ENCODE measurements at places on chromosomes 13 and 19. TPM values are rescaled to one million over a fixed set of nuclear protein-coding genes. Genes with fewer than 3 reads are reported as not detected.

KLK14 gene
- 1.1 TPM for total RNA-seq

ZNF790 gene
- total RNA-seq = 8.6 TPM

ZNF534 gene
- total RNA-seq = 0.23 TPM

- peak within 1 kb of the TSS; percentile 96 for H3K4me3 ChIP-seq
- H3K27ac ChIP-seq = peak within 1 kb of the TSS; percentile 85
- no peaks in the 10 kb centered on the region for H3K27me3 ChIP-seq
- no peaks in the 10 kb centered on the region for H3K36me3 ChIP-seq
- peak; percentile 99 for DNase-seq
Measured at GRCh38 chr19:35748106-35749020, at the start of gene LIN37. Gene LIN37, plus strand, starts transcription at chr19:35748576. Its CDS starts 149 bp downstream, at chr19:35748725.

DNA sequence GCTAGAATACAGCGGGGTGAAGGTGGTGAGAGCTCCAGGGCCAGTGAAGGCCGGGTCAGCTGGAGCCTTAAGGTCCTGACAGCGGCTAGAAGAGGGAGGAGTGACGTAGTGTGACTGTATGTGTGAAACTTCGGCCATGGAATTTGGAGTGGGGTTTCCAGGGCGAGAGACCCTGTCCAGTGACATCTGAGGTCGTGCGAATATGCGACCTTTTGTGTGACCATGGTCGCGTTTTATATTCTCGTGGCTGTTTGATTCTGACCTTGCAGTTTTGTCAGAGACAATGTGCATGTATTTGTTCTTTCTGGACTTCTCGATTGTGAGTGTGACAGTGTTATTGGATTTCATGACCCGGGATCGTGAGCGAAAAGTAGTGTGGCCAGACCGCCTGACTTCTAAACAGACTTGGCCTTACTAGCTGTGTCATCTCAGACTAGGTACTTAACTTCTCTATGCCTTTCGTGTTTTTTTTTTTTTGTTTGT is 405 bp upstream of the ZNF569 start:
- peak overlapping the region; percentile 98 for H3K27ac ChIP-seq
- no peak for DNase-seq
- no peaks in the 10 kb centered on the region for H3K27me3 ChIP-seq
- H3K4me3 ChIP-seq = peak overlapping the region; percentile 98

- no peak for DNase-seq
- no peak overlapping the region for H3K4me3 ChIP-seq
Measured at GRCh38 chr19:3292958-3293529, 68.6 kb downstream of the CELF5 start.

GRCh38 chr19:2101417-2102335 is 5.0 kb downstream of the IZUMO4 start:
- DNase-seq = no peak
- H3K36me3 ChIP-seq = peaks cover 49% of the 10 kb centered on the region
- no peaks in the 10 kb centered on the region for H3K4me1 ChIP-seq
- H3K27me3 ChIP-seq = no peaks in the 10 kb centered on the region
- H3K27ac ChIP-seq = peak overlapping the region; percentile 49
- no peak overlapping the region for H3K4me3 ChIP-seq

DNA sequence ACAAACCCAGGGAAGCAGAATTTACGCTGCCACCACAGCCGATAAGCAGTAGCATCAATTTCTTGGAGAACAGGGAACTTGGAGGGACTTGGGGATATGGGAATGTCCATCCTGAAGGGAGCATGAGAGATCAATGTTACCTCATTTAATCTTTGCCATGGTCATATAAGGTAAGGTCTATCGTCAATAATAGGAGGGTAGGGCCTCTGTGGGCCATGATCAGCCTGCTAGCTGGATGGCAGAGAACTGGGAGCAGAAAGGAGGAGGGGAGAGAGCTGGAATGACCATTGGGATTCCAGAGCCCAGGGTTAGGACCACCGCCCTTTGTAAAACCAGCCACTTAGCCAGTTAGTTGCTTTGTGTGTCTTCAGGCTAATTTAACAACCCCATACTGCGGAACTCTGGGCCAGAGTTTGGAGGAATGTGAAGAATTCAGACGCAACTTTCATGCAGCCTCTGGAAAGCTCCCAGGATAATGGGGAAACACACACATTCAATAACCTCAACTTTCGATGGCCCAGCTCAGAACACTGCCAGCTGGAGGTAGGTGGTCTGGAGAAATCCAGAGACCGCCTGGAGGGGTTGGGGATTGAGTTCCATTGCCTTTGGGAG is 40.3 kb downstream of the ZNF557 start:
- H3K27ac ChIP-seq = peak overlapping the region; percentile 86
- H3K4me1 ChIP-seq = peaks cover 4% of the 10 kb centered on the region
- peak; percentile 33 for DNase-seq
- H3K27me3 ChIP-seq = no peaks in the 10 kb centered on the region
- H3K4me3 ChIP-seq = no peak overlapping the region

- no peak for DNase-seq
- peak overlapping the region; percentile 89 for H3K4me3 ChIP-seq
- peaks cover 3% of the 10 kb centered on the region for H3K4me1 ChIP-seq
- H3K36me3 ChIP-seq = no peaks in the 10 kb centered on the region
- no peak overlapping the region for H3K27ac ChIP-seq
Measured at GRCh38 chr13:49494645-49495044, 1.1 kb upstream of the PHF11 start.

GRCh38 chr19:13788991-13789390 is 6.3 kb upstream of the ZSWIM4 start:
- H3K4me1 ChIP-seq = peaks cover 9% of the 10 kb centered on the region
- no peak overlapping the region for H3K4me3 ChIP-seq
- H3K36me3 ChIP-seq = no peaks in the 10 kb centered on the region
- H3K27ac ChIP-seq = no peak overlapping the region
- no peak for DNase-seq

Measured in WTC11 (cell line).